ENCODE measurements at places on chromosomes 12 and 14.
A peak's percentile ranks its signal among the peaks of the same experiment; 100 is the strongest.

GRCh38 chr12:101571105-101571504 is 23.7 kb upstream of the MYBPC1 start:
- DNase-seq: no peak

GRCh38 chr12:31991146-31991545 is 31.9 kb downstream of the RESF1 start:
- no peak for DNase-seq

DNA sequence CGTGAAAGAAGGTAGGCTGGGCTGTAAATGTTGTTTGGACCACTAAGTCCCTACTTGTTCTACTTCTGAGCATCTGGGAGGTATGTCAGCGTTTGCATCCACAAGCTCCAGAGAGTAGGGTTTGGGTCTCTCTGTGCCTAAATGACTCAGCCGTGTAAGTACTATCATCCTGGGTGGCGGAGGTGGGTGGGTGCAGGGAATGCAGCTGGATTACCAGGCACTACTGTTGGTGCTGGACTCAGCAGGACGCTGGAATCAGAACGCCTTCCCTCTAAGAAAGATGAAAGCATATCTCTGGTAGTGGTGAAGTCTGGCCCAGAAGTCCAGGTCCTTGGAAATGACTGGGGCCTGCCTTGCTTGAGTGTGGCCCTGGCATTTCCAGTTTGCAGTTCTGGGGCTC is 289.7 kb downstream of the PCNX1 start:
- DNase-seq: no peak

GRCh38 chr14:34170882-34171281 is 220.0 kb upstream of the EGLN3 start:
- no peak for DNase-seq

DNA sequence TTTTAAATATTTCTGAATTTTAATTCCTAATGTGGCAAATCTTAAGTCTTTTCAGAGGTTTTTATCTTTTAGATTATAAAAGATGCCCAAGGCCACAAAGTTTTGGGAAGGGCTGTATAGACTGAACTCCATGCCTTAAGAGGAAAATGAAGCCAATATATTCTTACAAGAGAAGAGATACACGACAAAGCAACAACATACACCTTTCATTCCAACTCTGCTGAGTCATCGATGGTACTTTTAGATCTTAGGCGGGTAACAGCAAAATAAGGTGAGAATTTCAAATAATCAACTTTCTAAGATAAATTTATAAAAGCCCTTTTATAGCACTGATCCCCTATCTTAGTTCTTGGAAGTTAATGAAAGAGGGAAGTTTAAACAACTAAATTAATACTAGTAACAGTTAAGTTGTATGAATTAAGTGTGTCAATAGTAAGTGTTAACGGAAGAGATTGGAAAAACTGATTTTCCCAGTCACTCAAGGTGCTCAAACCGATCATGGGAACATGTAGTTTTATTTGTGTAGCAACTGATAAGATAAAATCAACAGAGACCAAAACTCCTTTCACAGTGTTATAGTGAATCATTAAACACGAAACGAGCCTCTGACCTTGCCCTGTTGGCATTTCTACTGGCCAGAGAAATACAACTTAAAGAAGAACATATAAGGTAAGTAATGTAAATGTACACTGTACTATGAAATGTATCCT is 18.8 kb upstream of the PIK3C2G start:
- no peak for DNase-seq

- no peak for DNase-seq
Observed at GRCh38 chr14:30345511-30345910, 213.4 kb upstream of the G2E3 start.

DNA sequence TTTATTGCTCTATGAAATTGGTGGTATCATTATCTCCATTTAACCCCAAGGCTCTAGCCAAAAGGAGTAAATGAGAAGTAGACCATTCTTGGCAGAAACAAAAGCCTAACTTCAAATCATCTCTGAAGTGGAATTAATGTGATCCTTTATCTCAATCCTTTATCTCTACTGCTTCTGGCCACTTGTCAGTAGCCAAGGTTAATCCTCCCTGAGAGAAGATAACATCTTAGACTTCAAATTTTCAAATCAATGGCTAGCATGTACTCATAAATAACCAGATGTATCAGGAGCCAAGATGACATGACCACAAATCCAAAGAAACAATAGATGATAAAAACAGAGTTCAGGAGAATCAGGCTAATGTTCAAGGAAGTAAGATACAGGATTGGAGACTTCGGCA is 123.1 kb upstream of the RASSF8 start:
- DNase-seq: no peak

DNA sequence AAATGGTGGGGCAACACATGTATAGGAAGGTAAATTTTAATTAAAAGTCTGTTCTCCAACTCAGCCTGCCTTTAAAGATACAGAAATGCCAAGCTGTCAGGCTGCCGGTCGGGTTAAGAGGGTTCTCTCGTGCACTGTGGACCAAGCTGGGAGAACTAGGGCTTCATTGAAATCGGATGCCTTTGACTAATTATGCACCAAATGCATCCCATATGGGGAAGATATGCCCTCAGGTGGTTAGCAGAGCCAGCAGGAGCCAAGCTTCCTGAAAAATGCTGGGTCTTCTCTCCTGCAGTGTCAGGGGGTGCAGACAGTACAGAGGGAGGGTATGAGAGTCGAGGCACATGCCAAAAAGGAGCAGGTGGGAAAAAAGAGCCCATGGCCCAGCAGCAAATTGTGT is 236.1 kb downstream of the CACNA1C start:
- DNase-seq: no peak

DNA sequence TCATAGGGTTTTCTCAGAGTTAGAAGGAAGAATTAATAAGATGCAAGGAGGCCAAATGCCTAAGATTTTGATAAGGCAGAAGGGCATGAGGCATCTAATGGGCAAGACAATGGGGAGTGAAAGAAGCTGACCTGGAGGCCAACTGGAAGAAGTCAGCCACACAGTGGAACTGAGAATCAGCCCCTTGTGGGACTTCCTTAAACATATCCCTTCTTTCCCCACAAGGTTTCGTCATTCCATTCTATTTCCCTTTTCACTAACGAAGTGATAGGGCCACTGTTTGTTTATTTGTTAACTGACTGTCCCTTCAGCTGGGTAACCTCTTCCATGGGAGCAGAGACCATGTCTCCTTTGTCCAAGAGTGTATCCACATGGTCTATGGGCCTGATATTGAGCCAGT is 86.2 kb downstream of the HELB start:
- no peak for DNase-seq

- no peak for DNase-seq
Observed at GRCh38 chr12:41123871-41124270, 64.2 kb upstream of the PDZRN4 start.

DNA sequence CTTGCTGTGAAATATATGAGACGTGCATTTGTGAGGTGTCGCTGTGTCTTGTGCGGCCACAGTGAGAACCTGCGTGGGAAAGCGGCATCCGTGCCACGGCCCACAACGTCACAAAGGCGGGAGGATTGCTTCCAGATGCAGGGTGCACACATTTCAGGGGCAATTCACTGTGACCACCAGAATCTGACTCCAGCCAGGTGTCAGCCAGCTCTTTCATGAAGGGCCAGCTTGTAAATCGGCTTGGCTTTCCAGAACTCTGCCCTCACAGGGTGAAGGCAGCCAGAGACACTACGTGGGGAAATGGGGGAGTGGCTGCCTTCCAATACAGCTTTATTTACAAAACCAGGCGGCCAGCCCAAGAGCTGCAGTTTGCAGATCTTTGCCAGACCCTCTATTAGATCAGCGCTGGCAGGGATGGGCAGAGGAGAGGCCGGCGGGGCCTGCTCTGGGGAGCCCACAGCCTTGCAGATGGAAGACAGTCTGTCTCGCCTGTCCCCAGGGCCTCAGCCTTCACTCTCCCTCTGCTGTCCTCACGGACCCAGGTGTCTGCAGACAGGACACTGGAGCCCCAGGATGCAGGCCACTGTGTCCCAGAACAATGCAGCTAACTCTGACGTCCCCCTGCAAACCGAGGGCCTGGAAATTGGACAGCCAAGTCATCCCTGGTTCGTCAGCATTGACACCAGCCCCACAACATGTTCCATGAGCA is 53.5 kb downstream of the ADGRD1 start:
- peak; percentile 6 for DNase-seq

DNA sequence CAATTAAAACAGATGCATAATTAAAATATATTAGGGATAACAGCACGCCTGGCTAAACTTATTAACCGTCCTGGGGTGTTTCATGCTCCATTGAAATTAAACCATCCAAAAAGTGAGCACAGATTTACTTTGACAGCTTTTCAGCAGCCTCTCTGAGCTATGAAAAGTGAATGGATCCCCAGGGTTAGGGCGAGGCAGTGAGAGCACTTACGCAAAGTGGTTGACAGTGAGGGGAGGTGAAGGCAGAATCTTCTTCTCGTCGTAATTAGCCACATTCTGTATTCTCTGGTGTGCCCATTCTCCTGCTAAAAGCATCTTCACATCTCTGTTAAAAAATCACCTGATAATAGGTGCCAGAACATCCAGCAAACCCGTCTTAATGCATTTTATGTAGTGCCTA is 1.9 kb downstream of the TMTC2 start:
- no peak for DNase-seq

DNA sequence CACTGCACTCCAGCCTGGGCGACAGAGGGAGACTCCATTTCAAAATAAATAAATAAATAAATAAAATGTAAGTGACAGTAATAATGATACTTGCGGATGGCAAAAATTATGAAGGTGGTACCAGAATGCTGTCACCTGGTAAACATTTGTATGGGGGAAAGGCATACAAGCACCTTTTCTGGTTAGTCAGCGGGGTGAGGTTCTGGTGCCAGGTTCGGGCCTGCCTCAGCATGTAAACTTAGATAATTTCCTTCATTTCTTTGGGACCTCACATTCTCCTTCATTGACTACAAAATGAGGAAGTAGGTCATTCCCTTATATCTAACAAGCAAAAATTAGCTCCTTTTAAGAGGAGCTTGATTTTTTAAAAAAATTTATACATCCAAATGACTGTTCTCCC is 10.8 kb downstream of the VTI1B start:
- no peak for DNase-seq

- DNase-seq: no peak
Observed at GRCh38 chr12:108234158-108234557, 105.0 kb downstream of the CMKLR1 start.
